ENCODE measurements at places on chromosomes 16 and 17.
A peak's percentile ranks its signal among the peaks of the same experiment; 100 is the strongest.

DNA sequence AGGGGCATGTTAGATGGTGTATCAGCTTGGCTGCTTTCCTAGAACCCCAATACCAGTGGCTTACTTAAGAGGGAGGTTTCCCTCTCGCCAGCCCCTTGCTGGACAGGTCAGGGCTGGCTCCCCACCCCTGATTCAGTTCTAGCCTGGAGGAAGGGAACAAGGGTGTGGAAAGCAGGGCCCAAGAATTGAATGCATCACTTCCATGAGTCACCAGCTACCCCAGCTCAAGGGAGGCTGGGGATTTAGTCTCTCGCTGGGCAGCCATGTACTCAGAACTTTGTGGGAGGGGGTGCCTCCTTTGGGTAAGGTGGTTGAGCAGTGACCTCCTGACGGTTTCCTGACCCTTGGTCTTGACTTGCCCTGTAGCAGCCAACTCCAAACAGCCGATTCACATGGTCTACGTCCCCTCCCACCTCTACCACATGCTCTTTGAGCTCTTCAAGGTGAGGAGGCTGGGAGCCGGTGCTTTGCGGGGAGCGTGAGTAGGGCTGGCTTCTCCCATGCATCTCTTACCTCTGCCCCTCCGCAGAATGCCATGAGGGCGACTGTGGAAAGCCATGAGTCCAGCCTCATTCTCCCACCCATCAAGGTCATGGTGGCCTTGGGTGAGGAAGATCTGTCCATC lies 12.8 kb downstream of the PDK2 start:
- DNase-seq, result peak; percentile 68

- DNase-seq, result peak; percentile 93
Measured at GRCh38 chr16:11639925-11640899, 28.0 kb upstream of the SNN start.

GRCh38 chr17:17073581-17074403 lies 31.5 kb downstream of the MPRIP start:
- DNase-seq, result peak; percentile 25

DNA sequence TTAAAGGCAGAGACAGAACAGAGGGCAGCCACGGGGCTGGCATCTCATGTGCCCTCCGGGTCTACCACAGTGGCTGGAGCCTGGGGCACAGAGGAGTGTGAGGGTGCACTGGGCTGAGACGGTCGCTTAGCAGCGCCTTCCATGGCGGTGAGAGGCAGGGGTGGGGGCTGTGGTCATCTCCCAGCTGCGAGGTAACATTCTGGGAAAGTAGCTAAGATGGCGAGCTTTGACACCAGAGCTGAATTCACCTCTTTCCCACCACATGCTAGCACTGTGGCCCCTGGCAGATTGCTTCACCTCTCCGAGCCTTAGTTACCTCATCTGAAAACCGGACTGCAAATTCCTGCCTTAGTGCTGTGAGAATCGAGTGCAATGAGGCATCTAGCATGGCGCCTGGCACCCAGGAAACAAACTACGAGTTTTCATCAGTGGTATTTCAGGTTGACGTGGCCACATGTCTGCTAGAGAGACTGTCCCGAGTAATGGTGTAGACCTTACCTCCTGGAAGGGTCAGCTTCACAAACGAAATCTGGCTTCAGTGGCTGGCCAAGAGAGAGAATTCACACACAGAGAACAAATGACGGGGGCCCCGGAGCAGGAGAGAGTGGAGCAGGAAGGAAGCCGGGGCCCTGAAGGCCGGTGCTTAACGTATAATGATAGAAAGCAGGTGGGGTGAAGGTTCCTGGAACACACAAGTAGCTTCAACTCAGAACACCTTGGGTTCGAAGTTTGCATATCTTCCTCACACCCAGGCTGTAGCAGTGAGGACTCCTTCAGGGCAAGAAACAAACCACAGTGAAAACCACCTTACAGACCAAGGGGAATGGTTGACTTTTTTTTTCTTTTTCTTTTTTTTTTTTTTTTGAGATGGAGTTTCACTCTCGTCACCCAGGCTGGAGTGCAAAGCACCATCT lies 63.9 kb upstream of the RPH3AL start:
- DNase-seq, result no peak

DNA sequence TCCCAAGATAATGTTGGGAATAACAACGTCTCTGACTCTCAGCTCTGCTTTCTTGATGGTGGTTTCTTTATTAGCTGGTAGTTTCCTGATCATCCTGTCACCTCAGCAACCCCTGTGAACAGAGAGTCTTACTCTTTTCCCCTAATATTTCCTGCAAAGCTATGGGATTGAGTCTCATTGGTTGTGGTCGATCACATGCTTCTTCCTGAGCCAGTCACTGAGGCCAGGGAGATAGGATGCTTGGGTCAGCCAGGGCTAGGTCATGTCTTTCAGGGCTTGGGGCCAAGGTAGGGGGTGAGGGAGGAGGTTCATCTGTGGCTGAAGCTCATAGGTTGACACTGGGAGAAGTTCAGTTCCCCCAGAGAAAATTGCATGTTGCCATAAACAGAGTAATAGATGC lies 114.3 kb downstream of the ABCC1 start:
- DNase-seq, result no peak

- no peak for DNase-seq
Measured at GRCh38 chr17:57110152-57110542, 25.1 kb downstream of the AKAP1 start.

- DNase-seq, result peak; percentile 25
Measured at GRCh38 chr16:56409195-56409594, 16.1 kb downstream of the AMFR start.

- DNase-seq, result no peak
Measured at GRCh38 chr16:48836067-48836466, 226.1 kb upstream of the N4BP1 start.

GRCh38 chr16:88295671-88296436 lies 86.9 kb upstream of the ZNF469 start:
- no peak for DNase-seq

GRCh38 chr17:36856222-36856621 lies 81.1 kb upstream of the LHX1 start:
- DNase-seq, result no peak

GRCh38 chr17:64158831-64159590 lies 29.1 kb upstream of the ERN1 start:
- DNase-seq, result no peak

- DNase-seq, result no peak
Measured at GRCh38 chr17:43526886-43527648, 19.1 kb downstream of the ETV4 start.

DNA sequence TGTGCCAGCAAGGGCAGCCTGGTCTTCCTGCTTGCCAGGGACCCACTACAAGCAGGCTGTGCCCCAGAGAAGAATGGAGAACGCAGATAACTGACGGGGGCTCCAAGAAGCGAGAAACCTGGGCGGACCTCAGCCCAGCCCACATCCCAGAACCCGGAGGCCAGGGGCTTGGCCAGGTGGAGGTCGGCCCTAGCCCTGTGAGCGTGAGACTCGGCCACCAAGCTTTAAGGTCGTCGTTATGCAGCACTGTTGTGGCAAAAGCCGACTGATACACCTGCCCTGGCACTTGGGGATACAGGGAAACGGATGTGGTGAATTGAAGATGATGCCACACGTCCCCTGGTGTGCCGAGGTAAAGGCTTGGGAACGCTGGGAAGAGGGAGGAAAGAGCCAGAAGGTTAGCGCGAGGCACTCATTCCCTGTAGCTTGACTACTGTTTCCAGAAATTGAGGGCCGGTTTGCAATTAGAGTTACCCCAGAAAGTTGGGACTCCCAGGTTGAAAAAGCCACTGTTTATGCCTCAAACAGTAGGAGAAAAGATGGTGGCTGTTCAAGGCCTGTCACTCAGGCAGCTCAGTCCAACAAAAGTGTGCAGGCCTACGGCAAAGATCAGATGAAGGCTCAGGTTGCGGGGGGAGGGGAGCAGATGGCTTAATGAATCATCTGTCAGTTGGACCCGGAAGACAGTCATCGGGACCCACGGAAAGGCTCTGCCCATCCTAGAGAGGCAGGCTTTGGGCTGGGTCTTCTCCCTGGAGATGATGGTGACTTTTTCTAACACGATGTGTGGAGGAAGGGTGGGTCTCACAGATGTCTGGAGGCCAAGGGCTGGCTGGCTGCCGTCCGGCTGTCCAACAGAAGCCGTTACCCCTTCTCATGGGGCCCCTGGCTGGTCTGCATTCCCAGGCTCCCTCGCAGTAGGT lies 45.6 kb upstream of the BAHCC1 start:
- no peak for DNase-seq

- DNase-seq, result peak; percentile 97
Measured at GRCh38 chr17:77834170-77835115, 124.1 kb upstream of the TNRC6C start.

DNA sequence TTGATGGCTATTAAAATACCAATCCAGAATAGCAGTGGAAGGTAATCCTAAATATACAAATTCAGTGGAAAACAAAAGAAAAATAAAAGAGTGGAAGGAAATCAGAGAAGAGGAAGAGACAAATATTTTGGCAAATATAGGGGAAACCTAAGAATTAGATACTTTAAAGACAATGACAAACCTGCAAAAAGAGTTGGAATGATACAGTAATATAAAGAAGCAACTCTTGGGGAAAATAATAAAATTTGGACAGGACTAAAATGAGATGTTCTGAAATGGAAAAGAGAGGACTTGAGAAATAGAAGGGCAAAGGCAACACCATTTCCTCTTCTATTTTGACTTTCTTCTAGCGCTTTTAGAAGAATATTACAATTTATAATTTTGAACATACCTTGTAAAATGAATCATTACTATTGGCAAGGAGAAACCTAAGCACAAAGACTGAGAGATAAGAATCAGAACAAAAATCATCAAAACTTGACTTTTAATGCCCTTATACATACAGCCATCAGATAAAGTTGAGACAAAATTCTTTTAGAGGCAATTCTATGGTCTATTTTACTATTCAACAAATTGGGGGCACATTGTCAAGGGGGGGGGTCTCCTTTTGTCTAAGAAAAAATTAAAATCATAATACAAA lies 5.2 kb downstream of the RNF43 start:
- DNase-seq, result no peak

DNA sequence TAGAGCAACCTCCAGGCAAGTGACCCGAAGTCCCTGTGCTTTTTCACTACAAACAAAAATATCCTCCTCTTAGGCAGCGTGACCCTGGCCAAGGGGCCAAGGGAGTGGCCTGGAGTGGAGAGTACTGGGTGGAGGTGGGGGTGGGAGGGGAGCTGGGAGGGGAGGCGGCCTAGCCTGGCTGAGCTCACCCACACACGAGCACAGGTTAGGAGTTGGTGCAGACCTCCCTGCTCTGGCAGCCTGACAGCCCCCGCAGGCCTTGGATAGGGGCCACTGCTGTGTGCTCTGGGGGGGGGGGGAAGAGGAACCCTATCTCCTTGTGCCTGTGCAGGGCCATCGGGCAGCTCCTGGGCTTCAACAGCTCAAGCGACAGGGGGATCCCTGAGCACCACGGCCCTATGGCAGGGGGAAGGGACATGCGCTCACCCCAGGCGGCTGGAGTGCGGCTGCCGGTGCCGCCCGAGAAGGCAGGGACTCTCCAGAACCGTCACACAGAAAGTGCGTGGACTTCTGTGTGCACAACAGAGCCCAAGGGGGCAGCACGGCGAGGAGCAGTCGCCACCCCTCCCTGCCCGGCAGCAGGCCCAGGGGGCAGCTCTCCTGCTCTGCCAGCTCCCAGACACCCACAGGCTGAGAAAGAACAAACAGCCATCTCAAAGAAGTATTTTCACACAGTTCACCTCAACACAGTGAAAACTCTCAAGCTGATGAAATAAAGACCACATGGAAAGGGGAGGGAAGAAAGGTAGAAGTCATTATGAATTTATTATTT lies 13.3 kb downstream of the SLC16A3 start:
- DNase-seq, result peak; percentile 21

DNA sequence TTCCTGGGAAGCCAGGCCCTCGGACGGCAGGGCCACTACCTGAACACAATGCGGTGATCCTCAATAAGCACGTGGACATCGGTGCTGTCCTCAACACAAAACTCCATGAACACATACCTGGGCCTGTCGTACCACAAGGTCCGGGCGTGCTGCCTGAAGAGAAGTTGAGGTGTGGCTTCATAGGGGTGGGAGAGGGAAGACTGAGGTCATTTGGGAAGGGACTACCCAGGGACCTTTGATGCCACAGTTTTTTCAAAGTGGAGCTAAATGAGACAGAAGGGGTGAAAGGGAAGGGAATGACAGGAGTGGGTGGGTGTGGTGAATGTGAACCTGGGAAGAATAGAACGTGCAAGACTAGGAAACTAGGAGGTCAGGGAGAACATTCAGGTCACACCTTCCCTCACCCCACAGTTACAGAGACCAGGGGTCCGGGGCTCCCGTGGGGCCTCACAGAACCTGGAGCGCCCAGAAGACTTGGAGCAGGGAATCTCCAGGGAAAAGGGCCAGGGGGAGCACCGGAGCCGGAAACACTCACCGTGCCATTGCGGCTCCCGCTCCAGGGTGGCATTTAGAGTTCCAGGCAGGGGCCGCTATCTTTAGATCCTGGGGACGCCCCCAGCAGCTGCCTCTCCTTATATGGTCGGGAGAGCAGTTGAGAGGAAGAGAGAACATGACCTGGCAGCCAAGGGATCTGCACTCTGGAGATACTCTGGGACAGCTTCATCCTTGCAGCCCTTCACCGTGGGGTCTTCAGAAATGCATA lies at the start of gene PTGES3L:
Gene PTGES3L, minus strand, starts transcription at position 570 of the 763 bp plus-strand sequence. Its CDS starts 27 bp downstream, at position 543.
- peak; percentile 43 for DNase-seq

DNA sequence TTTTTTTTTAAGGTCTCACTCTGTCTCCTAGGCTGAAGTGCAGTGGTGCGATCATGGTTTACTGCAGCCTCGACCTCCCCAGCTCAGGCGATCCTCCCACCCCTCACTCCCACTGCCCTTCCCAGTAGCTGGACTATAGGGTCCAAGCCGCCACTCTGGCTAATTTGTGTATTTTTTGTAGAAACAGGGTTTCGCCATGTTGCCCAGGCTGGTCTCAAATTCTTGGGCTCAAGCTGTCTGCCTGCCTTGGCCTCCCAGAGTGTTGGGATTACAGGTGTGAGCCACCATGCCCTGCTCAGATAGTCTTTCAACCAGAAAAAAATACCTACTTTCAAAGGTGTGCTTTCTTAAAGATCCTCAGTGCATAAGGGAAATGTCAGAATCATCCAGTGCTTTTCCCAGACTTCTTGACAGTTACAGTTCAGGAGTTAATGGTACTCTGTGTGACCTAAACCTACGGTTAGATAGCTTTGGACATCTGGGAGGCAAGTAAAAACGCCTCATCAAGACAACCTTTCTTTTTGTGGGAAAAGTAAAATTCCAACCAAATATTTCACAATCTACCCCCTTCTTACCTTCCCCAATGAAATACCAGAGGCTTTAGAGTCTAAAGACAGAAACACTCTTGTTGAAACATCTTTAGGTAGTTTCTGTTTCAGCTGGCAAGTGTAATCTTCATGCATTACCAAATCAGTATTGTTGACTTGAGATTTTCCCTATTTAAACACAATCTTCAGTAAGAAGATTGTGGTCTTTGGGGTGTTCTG lies 6.8 kb downstream of the RSPRY1 start:
- peak; percentile 7 for DNase-seq
